ENCODE measurements at places on chromosomes 4 and X. TPM values are rescaled to one million over a fixed set of nuclear protein-coding genes. Genes with fewer than 3 reads are reported as not detected.

Gene F8A3
- polyA plus RNA-seq, result not detected

GRCh38 chrX:149504226-149504914 is 736 bp downstream of the IDS start:
- H3K27ac ChIP-seq, result no peak overlapping the region
- H3K27me3 ChIP-seq, result no peaks in the 10 kb centered on the region
- H3K4me1 ChIP-seq, result peaks cover 16% of the 10 kb centered on the region
- H3K36me3 ChIP-seq, result no peaks in the 10 kb centered on the region
- DNase-seq, result no peak

Gene HPSE
- not detected for polyA plus RNA-seq

DNA sequence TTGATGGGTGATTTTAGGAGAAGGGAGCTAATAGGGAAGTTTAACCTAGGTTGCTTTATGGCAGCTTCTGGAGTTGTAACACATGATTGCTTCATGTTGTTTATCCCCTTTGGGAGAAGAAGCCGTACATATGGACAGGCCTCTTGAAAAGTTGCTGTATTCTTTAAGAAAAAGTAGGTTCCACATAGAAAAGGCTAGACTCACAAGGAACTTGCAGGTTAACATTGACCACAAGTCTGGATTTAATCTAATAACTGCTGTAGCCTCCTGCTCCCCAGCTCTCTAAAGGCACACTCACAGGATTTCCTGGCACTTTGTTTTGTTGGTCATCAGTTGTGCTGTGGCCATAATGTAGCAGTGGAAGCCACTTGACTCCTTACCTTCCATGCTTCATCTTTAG is 19.7 kb downstream of the FNIP2 start:
- H3K4me3 ChIP-seq, result no peak overlapping the region
- peaks cover 74% of the 10 kb centered on the region for H3K4me1 ChIP-seq
- no peaks in the 10 kb centered on the region for H3K27me3 ChIP-seq
- no peak for DNase-seq
- no peak overlapping the region for H3K27ac ChIP-seq
- H3K36me3 ChIP-seq, result no peaks in the 10 kb centered on the region

Gene TAF7L
- not detected for polyA plus RNA-seq

GRCh38 chr4:154984148-154984547 is 203.1 kb downstream of the RBM46 start:
- DNase-seq, result no peak
- no peaks in the 10 kb centered on the region for H3K4me1 ChIP-seq
- H3K27ac ChIP-seq, result no peak overlapping the region
- H3K36me3 ChIP-seq, result no peaks in the 10 kb centered on the region
- no peaks in the 10 kb centered on the region for H3K27me3 ChIP-seq

DNA sequence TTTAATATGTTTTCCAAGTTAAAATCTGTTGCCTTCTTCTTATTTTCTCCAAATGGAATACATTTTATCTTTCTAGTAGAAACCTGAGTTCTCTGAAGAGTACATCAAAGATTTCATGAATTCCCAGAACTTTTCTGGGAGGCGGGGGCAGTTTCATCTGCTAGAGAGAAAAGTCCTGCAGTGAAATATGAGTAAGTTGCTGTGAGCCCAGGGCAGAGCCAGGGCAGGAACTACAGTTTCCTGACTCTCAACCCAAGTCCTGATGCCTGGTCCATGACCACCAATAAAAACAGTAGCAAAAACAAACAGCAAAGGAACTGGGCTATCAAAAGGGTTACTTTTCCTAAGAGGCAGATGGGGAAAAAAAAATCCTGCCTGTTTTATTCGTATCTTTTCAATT is 239.4 kb upstream of the CTSO start:
- H3K27me3 ChIP-seq, result no peaks in the 10 kb centered on the region
- H3K4me3 ChIP-seq, result no peak overlapping the region
- no peaks in the 10 kb centered on the region for H3K36me3 ChIP-seq
- H3K27ac ChIP-seq, result no peak overlapping the region

Measured in HepG2 (cell line).